Activated T-helper 2 cell treated with anti-CD3 and anti-CD28 coated beads, Interferon-gamma antibody, Interleukin-2, Interleukin-4, amounts not matched to agents 10 μg/mL and 5 μg/mL and 100 μg/mL, durations not matched to agents 14 hours and 24 hours and 36 hours (primary cell): ENCODE measurements at places on chromosomes 2 and 18. TPM values are rescaled to one million over a fixed set of nuclear protein-coding genes. Genes with fewer than 3 reads are reported as not detected.

DNA sequence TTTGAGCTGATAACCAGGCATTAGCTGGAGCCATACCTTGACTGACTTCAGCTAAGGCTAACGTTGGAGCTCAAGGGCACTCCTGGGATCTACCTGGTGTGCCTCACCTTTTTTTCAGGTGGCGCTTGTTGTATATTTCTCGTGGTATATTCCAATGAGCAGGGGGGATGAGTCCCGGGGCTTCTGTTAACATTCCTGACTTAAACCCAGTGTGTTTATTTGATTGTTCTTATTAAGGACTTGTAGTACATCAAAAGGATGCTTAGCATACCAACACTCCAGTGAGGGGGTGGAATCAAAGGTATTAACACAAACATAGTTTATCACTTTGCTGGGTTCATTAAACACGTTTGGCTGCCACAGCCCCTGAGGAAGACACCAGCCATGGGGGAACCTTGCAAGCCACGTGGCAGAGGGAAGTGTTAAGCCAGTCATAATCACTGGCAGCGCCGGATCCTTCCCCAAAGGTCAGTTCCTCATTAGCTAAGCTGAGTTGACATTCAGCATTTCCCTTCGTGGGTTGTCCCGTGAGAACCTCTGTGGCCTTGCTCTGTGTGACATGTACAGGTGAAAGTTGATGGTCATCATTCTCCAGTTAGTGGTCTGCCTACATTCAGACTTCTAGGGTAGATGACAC is 119.5 kb upstream of the MCFD2 start:
- DNase-seq = no peak

GRCh38 chr2:234911271-234911670 is 40.5 kb upstream of the SH3BP4 start:
- DNase-seq = no peak

DNA sequence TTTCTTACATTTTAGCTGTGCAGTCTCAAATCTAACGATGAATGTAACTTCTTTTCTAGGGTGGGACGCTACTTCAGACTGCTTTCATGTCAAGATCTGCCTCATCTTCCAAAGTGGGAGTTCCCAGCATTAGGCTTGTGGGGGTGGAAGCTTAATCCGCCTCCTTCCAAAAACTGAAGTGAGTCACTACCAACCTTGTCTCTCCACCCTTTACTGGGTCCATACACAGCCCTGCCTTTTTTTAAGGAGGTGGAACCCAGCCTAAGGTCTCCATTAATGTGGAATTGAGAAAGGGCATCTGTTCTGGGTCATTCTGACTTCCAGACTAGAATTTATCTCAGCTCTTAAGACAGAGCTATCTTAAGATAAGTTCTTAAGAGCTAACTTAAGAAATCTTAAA is 42.0 kb upstream of the NFE2L2 start:
- no peak for DNase-seq

RPL31 gene
- 1,195 and 1,243 TPM in 2 replicates for total RNA-seq

CAVIN2 gene
- total RNA-seq = not detected in 2 replicates
